Stimulated activated CD4-positive, alpha-beta T cell treated with anti-CD3 and anti-CD28 coated beads, Interleukin-2, amount 100 ng/mL, for 24 hours (primary cell): ENCODE measurements at places on chromosomes 3 and 15.

- DNase-seq = no peak
These were observed 466.1 kb upstream of the ATP11B start for GRCh38 chr3:182327196-182327681.

- DNase-seq = peak; percentile 72
These were observed 140.5 kb upstream of the TBL1XR1 start for GRCh38 chr3:177337541-177338331.

DNA sequence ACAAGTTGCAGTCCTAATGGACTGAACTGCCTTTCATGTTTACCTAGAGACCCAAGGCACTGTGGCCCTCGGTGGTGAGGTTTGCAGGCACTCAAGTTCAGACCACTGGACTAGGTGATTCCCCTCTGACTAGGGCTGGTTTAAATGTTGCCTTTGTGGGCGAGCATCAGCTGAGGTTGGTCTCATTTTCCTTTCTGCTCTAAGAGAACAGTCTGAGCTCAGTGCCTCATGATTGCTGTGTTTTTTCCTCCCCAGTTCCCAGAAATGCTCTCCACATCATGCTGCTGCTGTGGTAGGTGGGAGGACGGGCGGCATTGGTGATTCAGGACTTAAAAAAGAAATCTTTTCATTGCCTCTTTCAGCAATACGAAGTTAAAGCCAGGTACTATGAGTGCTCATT lies 237.2 kb downstream of the MBNL1 start:
- DNase-seq = peak; percentile 14

DNA sequence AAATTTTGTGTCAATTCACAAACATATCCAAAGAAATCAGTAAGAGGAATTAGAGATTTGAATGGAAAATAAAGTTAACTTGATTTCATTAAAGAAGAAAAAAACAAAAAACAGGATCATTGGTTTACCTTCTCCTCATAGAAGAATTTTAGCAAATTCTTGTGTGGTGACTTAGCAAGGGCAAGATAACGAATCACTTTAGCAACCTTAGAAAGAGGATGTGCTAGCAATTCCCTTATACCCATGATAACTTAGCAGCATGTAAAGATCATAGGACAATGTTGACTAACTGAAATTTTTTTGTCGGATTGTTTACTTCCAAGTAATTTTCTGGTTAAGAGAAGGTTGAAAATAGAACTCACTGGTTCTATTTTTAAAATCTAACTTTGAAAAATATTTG lies 609.3 kb downstream of the GBE1 start:
- DNase-seq = no peak

DNA sequence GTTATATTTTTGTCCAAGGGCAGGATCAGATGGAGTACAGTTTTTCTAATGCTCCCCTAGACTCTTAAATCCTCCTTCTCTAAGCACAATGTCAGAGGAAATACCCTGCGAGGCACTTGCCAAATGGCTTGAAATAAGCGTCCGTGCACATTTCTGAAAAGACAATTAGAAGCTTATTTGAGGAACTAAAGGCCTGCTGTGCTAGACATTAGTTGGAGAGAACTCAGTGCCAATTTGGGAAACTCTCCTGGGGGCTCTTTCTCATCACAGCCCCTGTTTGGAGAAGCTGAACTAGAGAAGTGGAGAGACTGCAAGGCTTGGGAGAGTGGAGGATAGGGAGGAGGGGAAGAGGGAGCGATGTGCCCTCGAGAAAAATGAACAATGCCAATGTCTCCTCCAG lies 247.6 kb upstream of the C2CD4B start:
- DNase-seq = no peak

GRCh38 chr3:189911001-189911400 lies 209.7 kb downstream of the P3H2 start:
- DNase-seq = no peak

GRCh38 chr3:16765661-16766060 lies 119.1 kb upstream of the PLCL2 start:
- DNase-seq = no peak

- DNase-seq = no peak
These were observed 329.9 kb upstream of the TPRG1 start for GRCh38 chr3:188841906-188842305.

- DNase-seq = no peak
These were observed 1.2 kb downstream of the MYD88 start for GRCh38 chr3:38139652-38140051.

GRCh38 chr3:26237036-26237682 lies 385.4 kb upstream of the LRRC3B start:
- DNase-seq = no peak

DNA sequence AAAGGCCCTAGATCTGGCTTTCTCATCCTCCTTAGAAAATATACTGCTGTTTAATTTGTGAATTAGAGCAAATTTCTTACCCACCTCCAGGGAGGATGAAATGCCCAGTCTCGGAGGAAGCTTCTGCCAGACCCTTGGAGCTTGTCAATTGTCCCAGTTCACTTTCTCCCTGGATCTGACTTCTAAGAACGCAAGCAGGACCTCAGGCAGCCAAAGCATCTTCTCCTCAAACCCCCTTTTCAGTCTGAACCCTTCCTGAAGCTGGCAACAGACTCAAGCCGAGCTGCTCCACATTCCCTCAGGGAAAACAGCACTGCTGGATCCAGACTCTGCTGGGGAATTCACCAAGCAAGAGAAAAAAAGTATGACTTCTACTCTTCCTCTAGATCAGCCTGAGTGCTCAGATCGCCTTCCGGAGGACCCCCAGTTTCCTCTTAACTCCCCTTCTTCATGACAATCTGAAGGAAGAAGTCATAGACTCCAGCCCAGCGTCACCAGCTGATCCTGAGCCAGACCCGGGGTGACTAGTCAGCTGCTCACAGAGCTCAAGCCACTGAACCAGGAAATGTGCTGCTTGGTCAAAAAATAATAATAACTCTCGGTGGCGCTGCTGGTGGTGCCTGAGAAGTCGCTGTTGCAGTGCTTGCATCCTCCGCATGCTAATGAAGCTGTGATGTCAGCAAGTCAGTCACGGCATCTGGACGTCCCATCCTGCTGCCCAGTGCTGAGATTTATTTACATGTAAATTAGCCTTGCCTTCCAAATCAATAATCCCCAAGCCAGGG lies at the start of gene PRICKLE2:
TSS of gene PRICKLE2 (minus strand) at position 641 of the 785 bp plus-strand sequence. CDS start 26,539 bp downstream, outside the sequence.
- DNase-seq = no peak

- no peak for DNase-seq
These were observed 3.3 kb upstream of the XCR1 start for GRCh38 chr3:46030626-46031025.

DNA sequence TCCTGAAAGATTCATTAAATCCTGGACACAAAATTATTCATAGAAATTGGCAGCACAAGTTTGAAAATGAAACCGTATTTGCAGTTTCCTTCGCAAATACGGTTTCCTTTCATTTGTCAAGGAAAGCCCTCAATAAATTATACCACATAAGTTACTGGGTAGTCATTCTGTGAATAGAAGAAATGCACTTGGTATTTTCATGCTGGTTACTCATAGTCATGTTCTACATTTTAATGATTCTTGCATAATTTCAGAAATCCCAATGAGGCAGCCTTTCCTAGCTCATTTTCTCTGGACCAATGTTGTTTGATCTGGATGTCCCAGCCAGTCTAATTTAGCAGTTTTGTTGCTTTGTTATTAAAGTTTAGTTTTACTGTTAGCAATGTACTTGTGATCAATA lies 43.2 kb downstream of the MINAR1 start:
- DNase-seq = no peak

- DNase-seq = peak; percentile 66
These were observed 29.3 kb downstream of the CCNL1 start for GRCh38 chr3:157130467-157131251.

GRCh38 chr15:58690703-58691102 lies 58.8 kb downstream of the ADAM10 start:
- no peak for DNase-seq

DNA sequence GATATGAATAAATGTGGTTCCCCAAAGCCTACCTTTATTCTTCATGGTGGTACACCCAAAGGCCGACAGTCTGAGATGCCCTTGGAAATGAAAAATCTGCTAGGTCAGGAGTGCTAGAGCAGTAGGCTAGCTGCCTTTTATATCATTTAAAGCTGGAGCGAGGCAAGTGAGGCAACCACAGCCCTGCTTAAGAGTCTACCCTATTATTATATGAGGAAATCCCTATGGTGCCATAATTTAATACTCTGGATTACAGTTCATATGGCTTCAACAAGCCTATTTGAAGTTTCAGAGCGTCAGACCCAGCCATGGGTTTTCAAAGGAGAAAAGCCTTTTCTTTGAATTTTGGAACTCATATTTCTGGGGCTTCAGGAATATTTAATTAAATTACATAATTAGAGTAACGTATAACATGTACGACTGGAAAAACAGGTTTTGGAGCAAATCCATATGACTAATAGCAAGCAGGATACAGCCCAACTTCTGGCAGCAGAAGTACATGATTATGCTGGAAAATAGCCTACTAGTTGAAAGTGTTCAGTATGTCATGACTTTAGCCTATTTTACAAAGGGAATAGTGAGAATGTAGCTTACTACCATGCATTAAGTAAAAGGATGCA lies 18.0 kb upstream of the SLTM start:
- no peak for DNase-seq

DNA sequence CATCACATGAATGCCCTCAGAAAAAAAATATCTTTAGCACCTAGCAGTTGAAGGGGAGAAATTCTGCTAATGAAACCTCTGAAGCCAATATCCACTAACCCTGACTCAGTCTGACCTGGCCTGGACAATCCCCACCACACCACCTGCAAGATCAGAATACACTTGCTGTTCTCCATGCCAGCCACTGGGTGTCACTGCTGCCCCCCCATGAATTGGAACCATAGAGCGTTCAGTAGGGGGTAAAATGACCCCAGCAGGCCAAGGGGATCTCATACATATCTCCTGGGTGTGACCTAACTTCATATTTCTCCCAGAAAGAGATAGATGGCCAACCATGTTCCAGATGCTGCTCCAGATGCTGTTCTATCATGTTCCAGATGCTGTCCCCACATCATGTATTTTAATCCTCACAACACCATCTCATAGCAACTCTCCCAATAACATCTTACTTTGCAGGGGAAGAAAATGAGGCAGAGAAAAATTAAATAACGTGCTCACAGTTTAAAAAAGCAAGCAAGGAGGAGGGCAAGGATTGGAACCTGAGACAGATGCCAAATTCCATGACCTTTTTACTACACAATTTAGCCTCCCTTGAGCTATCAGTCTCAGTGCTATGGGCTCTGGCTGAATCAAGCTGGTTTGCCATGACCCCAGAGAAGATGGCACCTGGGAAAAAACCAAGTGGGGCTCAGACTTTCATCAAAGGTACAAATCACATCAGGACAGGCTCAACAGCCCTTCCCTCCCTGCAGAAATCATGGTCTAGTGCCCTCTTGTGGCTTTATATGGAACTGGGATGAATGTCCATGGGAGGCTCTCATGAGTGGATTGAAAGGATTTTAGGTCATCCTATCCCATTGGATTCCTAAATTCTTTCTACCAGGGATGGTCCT lies 12.4 kb downstream of the NTRK3 start:
- peak; percentile 44 for DNase-seq

- DNase-seq = no peak
These were observed 67.6 kb downstream of the SCN11A start for GRCh38 chr3:38984110-38984509.

DNA sequence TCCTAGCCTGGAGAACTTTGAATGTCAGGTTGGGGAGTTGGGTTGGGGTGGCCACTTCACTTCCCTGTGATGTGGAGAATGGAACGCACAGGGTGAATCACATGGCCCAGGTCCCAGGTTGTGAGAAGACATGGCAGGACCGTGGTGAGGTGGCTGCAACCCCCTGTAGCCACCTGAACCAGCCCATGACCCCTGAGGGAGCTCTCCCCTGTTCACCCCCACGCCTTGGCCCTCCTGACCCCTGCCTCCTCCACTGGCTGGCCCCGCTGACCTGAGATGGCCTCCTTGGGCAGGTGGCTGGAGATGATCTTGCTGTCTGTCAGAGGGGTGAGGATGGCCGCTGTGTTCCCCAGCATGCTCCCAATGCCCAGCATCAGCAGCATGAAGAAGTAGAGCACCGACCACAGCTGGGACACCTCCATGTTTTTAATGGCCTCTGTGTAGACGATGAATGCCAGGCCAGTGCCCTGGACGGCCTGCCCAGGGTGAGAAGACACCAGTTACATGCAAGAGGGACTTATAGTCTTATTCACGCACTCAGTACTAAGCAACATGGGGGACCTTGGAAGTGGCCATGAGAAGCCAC lies 31.0 kb downstream of the SLC6A20 start:
- no peak for DNase-seq

DNA sequence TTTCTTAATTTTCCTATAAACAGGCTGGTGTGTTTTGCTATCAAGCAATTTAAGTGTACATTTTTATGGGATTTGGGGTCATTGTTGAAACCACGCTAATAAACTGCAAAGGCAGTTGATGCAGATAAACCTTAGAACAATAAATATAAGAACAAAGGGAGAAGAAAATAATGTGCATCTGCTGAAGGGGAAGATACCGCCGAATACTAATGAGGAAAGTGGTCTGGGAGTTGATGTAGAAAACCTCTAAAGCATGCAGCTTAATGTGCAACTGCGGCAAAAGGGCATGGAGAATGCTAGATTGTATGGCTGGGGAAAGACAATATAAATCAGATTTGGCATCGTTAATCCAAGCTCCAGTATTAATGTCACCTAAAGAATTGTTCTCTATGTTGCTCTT lies 29.8 kb upstream of the CHL1 start:
- DNase-seq = no peak

- DNase-seq = no peak
These were observed 46.2 kb downstream of the TRIM69 start for GRCh38 chr15:44782516-44782915.

- DNase-seq = no peak
These were observed 149.9 kb upstream of the LRTM1 start for GRCh38 chr3:55077726-55078125.

DNA sequence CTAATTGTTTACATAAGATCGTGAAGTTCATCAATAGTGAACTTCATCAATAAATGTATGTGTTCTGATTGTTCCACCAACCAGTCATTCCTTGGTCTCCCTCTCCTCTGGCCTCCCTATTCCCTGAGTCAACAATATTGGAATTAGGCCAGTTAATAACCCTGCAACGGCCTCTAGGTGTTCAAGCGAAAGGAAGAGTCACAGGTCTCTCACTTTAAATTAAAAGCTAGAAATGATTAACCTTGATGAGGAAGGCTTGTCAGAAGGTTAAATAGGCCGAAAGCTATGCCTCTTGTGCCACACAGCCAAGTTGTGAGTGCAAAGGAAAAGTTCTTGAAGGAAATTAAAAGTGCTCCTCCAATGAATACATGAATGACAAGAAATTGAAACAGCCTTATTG lies 89.4 kb upstream of the ACKR4 start:
- no peak for DNase-seq

- DNase-seq = no peak
These were observed 40.2 kb downstream of the TBC1D2B start for GRCh38 chr15:78037328-78037727.

DNA sequence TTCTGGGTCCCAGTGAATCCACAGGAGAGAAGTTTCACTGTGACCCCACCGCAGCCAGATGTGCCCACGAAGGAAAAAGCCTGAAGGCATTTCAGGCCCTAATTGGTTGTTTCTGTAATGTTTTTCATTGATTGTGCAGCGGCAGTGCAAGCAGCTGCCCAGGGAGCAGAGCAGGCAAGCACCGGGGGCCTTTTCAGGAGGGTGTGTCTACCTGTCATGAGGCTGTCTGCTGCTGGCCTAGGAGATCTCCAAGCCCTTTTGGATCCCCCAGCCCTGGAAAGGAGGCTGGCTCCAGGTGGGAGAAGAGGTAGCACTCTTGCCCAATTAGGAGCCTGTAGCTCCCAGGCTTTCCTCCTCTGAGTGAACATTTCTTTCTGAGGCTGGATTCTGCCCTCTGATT lies 108.8 kb downstream of the EPHB1 start:
- no peak for DNase-seq

- no peak for DNase-seq
These were observed 1062.9 kb upstream of the EPHA6 start for GRCh38 chr3:95751509-95751908.
